NCI-H2029 treated with DMSO at 0.1 percent for 48 hours (cell line): ENCODE measurements at places on chromosomes 6 and 20.

DNA sequence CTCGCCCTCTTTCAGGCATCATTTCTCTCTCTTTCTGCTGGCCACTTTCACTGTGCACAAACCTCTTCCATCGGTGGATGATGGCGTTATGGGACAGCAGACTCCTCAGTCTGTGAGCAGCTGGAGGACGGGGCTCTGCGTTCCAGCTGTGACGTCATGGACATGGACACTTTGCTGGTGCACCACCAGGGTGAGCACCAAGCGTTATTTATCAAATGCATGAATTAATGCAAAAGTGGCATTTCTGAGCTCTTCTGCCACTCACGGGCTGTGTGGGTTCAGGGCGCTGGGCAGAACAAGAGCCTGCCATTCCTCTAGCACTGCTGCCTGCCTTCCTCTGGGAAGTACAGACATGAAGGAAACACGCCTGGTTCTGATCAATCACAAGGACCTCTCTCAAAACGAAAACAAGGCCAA lies 82.9 kb upstream of the MPC1 start:
- no peak for DNase-seq

- DNase-seq: no peak
Observed at GRCh38 chr20:63261795-63262528, 7.7 kb upstream of the NKAIN4 start.

GRCh38 chr6:129672881-129673631 lies 36.9 kb downstream of the ARHGAP18 start:
- no peak for DNase-seq

DNA sequence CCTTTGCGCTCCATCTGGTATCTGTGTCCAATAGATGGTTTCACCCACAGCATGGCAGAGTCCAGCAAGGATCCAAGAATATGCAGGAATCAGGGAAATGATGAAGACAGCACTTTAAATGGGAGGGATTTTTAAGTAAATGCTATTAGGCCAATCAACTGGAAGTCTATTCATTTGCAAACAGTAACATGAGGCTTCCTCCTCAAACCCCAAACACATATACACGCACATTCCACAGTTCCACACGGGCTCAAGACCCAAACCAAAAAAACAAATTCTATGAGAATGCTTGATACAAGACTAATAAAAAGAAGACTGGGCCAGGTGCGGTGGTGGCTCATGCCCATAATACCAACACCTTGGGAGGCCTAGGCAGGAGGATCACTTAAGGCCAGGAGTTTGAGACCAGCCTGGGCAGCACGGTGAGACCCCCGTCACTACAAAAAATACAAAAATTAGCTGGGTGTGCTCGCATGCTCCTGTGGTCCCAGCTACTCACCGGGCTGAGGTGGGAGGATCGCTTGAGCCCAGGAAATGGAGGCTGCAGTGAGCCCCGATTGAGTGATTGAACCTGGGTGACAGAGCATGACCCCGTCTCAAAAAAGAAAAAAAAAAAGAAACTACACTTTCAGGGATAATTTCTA lies 21.9 kb upstream of the TFAP2C start:
- DNase-seq: no peak

DNA sequence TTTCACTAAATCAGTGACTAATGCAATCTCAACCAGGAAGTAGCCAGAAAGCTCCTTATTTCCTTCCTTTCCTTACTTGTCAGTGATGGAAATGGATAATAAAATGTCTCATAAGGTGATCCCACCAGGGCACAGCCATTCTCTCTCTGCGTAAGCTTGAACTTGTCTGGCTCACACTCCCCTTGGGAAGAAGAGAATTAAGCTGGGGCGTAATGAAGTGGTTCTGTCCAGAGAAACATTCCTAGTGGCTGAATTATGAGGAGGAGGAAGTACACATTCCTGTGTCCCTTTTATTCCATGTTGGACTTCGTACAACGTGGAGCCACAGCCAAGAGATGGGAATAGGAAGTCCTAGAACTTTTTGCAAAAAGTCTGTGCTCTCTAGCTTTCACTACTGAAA lies 93.7 kb downstream of the MTHFD1L start:
- DNase-seq: no peak

DNA sequence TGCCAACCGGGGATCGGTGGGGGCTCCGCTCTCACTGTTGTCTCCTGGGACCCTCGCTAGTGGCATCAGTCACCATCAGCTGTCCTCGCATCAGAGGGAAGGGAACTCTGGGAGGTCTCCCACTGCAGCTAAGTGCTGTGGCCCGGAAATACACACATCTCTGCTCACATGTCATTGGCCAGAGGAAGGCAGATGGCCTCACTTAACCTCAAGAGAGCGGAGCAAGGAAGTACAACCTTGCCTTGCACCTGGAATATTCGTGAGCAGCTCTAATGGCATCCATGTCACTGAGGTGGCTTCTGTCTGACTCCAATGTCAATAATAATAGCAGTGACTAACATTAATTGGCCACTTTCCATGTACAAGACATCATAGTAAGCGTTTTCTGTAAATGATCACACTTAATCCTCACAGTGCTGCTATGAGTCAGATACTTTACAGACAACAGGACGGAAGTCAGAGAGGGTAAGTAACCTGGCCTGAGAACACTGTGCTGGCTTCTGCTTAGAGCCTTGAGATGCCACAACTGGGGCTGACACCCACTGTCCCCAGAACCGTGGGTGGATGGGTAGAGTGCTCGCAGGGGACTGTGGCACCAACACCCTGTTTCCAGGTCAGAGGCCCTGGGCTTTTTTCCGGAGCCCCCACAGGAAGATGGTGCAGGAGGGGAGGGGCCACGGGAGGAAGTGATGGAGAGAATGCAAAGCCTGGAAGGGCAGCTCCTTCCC lies 6.0 kb downstream of the LHFPL5 start:
- peak; percentile 59 for DNase-seq

GRCh38 chr6:2542858-2543218 lies 207.9 kb downstream of the MYLK4 start:
- no peak for DNase-seq
